ENCODE measurements at places on chromosomes 5 and 9.

DNA sequence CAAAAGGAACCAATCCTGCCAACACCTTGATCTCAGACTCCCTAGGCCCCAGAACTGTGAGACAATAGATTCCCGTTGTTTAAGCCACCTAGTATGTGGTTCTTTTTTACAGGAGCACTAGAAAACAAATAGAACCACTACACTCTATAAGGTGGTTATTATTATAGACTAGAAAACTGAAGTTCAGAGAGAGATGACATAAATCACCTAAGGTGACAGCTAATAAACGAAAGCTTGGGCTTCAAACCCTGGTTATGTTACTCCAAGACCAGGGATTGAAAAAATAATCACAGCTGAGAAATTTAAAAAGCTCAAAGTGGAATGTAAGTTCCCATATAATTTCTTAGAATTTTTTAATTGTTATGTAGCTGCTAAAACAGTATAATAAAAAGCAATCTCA is 716.2 kb upstream of the DMAC1 start:
- no peak for DNase-seq

- DNase-seq = no peak
Measured at GRCh38 chr5:133360693-133361472, 251.5 kb downstream of the FSTL4 start.

GRCh38 chr5:172951371-172952033 is 7.7 kb upstream of the RPL26L1 start:
- no peak for DNase-seq

DNA sequence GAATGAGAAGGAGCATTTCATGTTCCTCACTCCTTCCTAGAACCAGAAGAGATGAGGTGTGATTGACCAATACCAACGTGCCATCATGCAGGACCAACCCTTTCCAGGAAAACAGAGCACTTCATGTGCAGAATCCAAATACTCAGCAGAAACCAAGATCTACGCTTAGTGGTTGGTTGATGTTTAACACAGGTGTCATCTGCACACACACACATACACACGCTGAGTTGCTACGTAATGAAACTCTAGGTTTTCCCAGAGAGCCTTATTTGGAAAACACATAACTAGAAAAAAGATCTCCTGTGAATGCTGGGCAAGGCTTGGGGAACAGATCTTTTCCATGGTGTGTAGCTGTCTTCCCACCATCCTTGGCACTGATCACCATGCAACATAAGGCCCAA is 21.1 kb upstream of the ZNF622 start:
- DNase-seq = no peak

DNA sequence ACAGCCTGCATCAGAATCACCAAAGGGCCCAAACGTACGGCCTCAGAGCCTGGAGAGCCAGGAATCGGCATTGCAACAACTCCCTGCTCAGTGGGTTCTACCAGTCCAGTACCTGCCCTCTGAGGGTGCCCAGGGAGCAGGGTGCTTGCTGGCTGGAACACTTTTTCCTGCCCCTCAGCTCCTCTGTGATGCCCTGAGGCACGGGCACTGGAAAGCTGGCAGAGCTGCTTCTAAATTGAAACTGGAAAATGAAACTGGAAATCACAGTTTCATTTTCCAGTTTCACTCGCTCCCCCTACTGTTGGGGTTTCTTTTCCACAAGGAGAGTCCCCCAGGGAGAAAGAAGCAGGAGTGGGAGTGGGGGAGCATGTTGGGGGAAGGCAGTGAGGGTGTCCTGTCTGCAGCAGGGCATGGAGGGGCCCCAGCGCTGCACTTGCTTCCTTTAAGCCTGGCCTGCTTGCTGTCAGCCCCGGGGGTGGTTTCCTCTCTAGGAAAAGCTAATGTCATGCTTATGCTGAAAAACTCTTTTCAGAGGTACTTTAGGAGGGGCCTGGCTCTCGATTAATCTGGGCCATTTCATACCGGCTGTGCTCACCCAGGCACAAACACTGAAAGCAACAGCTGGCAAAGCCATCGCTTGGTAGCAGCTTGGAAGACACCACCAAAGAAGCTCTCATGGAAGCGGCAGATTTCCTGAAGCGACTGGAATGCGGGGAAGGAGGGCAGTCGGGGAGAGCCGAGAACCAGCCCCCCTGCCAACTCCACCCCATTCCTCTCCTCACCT is 26.2 kb downstream of the IRF1 start:
- no peak for DNase-seq

DNA sequence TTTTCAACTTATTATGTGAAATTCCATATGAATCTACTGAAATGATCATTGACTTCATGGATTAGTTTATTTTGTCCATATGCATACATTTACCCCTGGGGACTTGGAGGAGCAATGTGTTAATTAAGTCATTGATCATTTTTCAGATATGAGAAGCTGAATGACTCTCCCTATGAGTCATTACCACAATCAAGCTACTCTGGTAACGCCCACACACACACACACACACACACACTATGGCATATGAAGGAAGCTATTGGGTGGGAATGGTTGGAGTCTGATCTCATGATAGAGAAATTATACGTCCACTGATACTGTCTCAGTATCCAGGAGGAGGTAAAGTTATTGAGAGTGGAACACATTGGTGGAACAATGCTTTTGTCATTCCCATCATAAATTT is 528.9 kb downstream of the AGTPBP1 start:
- no peak for DNase-seq

DNA sequence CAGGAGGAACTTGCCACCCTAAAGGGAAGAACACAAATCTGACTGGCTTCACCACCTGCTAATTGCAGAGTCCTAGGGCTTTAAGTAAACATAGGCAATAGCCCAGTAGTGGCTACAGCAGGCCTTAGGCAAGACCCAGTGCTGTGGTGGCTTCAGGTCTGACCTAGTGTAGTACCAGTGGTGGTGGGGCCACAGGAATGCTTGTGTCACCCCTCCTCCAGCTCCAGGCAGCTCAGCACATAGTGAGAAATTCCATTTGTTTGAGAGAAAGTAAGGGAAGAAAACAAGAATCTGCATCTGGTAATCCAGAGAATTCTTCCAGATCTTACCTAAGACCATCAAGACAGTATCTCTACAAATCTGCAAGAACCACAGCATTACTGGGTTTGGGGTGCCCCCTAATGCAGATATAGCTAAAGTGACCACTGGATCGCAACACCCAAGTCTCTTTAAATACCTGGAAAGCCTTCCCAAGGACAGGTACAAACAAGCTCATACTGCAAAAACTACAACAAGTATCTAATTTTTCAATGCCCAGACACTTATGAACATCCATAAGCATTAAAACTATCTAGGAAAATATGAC is 102.6 kb upstream of the TRPM3 start:
- no peak for DNase-seq

DNA sequence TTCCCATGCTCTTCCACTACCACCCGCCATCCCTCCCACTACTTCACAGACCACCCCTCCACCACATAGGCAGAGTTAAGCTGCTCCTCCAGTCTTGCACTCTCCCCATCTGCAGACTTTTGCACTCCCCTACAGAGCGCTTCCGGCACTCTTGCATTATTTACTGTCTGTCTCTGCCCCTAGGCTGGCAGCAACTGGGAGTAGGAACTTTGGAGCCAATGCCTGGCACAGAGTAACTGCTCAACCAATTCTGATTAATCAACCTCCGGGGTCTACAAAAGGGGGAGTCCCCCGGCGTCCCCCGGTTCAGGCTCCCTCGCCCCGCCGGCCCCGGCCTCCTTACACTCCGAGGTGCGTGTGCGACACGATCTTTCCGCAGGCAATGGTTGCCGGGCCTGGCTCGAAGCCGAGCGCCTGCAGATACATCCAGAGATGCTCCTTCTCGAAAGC is 498 bp downstream of the HAUS6 start:
- DNase-seq = no peak

DNA sequence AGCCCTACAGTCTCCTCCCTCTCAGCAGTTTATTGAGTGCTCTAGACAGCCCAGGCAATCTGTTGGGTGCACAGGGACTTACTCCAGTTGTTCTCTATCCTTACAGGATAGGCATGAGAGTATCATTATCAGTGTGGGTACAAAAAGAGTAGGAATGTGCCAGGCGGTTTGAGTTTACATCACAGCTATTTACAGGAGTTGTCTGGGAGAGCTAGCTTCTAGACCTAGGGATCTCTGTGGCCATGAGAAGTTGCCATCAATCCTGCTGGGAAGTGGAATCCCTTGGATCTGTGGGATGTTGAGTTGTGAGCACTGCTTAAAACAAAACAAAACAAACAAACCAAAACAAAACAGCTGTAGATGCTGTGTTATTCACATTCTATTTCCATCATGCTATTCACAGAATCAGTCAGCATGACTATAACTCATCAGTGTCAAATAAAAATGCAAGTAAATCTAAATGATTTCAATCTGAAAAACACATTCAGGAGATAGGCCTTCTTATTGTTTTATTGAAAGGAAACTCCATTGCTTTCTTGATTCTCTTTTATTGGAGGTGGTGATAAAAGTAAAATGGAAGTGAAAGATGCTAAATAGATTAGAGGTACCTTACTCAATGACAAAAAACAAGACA is 552.4 kb upstream of the ZNF608 start:
- DNase-seq = no peak

DNA sequence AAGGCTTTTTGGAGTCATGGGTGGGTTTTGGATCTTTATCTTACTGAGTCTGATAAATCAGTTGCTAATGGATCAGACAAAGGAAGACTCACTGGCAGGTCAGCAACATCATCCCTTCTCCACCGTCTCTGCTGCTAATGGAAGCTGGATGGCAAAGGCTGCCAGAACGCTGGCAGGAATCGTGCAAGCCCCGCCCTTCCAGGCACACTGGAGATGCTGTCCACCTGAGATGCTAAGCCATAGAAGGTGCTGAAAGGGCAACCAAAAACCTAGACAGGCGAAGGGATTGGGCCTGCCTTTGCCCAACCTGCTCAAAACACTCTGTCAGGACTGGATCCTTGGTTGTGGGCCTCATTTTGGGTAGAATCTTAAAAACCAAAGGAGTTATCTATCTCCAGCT is 139.5 kb upstream of the FSTL4 start:
- DNase-seq = no peak

DNA sequence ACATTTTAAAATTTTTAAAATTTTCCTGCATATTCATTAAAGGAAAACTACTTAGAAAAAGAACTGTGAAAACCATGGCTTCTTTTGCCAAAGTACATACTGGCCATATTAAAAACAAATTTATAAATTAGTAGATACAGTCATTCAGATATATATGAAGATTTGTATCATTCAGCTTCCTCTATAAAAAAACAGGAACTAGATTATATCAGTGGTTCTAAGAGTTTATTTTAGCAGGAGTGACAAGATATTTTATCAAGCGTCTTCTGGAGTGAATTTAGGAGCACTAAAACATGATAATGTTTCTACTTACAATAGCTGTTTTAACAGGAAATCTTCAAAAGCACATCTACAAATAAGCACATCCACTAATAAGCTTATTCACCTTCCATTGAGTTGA is 171.4 kb downstream of the RAPGEF6 start:
- no peak for DNase-seq

DNA sequence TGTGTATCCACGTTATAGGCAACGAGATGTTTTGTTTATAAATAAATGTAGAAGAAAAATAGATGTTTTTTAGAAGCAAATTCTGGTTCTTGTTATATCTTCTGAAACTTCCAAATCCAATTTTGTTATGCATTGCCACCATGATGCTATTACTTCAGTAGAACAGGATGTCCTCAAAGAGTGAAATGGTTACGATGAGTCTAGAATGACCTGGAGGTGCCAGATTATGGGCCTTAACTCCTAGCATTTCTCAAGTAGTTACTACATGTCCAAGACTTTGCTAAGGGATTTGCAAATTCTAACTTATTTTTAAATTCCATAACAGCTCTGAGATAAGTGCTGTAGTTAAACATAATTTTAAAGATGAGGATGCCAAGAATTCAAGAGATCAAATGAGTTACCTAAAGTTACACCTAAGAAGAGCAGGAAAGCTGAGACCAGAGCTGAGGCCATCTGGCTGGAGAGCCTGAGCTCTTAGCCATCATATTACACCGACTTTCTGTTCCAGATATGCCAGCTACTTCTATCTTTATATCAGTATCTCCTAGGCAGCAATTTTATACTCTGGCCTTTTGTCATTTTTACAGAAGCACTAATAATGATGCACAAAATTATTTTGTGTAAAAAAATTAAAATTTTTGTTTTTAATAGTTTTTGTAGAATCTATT is 173.2 kb upstream of the RASEF start:
- DNase-seq = no peak

DNA sequence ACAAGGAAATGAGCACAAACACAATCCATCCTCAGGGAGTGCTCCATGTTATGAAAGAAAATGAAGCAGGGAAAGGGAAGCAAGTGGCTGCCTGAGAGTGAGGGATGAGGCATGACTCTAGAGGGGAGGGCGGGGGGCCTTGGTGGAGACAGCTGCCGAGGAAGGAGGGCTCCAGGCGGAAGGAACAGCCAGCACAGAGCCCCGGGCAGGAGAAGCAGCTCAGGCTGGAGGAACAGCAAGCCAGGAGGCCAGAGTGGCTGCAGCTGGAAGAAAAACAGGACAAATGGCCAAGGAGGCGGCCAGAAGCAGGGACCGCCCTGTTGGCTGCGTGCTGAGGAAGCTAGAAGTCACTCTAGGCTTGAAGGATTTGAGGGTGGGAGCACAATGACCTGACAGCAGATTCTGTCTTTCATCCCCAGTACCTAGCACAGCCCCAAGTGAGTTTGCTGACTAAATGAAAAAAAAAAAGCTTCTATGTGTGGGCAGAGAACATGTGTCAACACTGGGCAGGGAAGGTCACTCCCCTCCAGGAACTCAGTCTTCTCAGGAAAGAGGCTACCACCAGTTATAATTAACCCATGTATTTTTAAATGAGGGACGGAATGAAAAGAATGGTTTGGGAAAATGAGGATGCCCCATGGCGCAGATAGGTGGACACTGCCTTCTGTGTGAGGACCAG is 142.8 kb downstream of the DCP2 start:
- no peak for DNase-seq

- DNase-seq = no peak
Measured at GRCh38 chr5:150616506-150616905, 24.0 kb upstream of the SYNPO start.

DNA sequence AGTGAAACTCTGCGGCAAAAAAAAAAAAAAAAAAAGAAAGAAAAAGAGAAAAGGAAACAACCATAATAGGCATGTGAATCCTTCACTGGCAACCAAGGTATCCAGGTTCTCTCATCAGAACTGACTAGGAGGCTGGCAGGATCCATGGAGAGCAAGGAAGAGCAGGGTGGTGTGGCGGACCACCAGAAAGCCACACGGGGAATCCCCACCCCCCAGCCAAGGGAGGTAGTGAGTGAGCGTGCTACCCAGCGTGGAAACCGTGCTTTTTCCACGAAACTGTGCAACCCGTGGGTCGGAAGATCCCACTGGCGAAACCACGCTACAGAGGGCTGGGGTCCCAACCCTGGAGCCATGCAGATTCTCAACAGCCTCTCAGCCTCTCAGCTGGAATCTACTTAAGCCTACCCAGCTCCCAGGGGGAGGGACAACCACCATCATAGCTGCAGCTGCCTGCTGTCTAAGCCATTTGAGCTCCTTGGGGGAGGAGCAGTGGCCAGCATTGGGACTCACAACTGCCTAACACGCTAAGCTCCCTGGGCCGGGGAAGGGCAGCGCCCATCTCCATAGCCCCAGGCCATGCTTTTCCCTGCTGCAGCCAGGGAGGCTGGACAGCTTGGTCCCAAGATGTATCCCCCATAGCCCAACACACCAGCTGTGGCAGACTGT is 91.6 kb downstream of the PRELID2 start:
- DNase-seq = no peak
